Skeletal muscle cell (primary cell): ENCODE measurements at places on chromosomes 6 and 20.

DNA sequence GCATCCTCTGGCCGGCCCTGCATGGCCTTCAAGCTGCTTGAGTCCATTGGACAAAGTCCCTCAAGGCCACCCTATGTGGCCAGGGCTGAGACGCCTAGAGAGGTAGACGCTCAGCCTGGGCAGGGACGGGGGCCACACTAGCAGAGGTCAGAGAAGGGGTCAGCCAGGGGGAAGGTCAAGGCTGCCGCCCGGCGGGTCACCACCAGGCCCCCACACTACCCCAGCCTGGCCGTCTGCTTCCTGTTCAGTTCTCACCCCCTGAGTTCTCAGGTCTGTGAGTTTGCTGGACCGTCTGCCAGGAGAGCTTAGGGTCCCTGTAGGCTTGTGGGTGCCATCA is 37.3 kb downstream of the NTSR1 start:
- no peak for DNase-seq

DNA sequence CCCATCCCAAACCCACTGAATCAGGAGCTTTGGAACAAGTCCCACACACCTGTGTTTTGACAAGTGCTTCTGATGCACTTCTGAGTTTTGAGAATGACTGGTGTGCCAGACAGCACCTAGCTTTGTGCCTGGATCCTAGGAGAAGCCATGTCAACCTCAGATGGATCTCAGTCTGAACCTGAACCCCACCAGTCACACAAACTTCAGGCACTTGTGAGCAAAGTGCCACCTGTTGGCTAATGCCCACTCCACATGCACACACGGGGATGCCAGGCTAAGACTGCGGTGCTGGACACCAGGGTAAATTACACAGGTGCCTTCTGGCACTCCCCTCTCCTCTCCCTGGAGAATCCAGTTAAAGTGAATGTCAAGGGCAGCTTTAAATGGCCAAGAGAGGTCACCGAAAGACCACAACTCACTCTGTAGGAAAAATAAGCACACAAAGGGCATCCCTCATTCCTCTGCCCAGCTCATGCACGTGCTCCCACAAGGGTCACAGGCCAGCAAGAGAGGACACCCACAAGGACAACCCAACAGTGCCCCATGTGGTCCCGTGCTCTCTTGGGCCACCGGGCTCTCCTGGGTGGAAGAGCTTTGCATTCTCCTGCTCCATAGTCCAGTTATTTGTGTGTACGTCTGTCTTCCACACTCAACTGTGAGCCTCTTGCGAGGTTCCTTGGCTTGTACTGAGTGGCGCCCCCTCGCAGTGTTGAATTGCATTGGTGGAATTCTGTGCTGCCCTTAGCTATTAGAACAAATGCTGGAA is 45.6 kb downstream of the TAF8 start:
- no peak for DNase-seq

- DNase-seq: no peak
These were observed 6.2 kb downstream of the PCNA start for GRCh38 chr20:5113615-5113986.

GRCh38 chr20:25038591-25039015 is 19.3 kb downstream of the ACSS1 start:
- DNase-seq: no peak

GRCh38 chr20:36175475-36175995 is 21.0 kb downstream of the EPB41L1 start:
- no peak for DNase-seq

DNA sequence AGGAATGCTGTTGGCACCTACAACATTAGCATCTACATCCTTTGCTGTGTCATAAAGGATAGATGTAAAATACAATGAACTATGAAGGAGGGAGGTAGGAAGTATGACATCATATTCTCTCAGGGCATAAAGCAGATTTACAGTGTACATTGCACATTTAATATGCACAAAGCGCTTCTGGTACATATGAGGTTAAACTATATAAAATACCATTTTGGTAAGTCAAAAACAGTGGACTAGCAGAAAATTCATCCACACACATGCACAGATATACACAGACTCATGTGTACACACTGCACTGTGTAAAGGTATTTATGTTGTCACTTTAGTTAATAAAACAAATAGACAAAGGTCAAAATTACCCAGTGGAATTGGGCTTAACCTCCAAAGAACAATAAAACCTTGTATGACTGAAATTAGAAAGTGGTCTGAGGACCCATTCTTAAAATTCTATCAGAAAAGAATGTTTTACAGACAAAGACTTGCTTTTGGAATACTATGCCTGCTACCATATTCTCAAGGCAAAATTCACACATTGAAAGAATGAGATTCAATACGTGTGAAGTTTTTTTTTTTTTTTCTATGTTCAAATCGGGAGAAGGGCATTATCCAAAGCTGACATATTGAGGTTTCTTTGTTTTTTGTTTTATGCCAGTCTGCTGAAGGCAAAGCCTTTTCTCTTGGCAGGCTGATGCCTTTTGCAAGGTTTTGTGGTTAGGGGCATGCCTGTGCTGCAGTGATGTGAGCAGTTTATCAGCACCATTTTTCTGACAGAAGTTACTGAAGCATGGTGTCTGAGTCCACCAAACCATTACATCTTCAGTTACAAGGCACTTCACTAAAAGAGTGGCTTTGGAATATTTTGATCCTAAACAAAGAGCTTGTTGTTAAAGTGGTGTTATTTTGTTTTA is 199.0 kb downstream of the PLCB1 start:
- no peak for DNase-seq

- no peak for DNase-seq
These were observed 36.3 kb upstream of the SLCO4A1 start for GRCh38 chr20:62606016-62606415.

DNA sequence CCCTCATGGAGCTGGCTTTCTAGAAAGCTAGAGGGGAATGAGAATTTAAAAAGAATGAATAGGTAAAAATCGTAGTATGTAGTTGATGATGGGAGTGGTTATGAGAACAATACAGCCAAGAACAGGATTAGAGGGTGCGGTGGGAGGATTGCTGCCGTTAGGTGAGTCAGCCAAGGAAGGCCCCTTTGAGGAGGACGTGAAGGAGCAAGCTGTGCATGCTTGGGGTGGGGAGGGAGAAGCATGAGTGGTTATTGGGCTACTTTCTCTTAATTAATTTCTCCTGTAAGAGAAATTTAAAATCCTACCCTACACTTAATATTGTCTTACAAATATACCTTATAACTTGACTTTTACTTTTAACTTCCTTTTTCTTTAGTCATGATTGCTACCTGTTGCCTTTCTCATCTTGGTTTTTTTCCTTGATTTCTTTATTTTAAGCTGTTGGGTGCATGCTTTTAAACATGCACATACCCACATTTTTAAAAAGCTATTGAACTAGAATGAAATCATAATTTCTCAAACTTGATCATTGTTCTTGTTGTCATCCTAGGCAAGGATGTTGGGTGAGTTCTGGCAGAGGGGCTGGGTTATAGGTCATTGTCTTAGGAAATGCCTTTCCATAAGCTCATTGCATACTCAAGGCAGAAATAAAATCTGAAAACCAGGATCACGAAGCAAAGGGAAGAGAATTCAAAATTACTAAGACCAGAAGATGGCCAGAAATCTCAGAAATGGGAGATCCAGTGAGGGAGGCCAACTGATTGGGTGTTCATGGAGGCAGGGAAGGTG is 114.5 kb downstream of the TCP11 start:
- DNase-seq: no peak

DNA sequence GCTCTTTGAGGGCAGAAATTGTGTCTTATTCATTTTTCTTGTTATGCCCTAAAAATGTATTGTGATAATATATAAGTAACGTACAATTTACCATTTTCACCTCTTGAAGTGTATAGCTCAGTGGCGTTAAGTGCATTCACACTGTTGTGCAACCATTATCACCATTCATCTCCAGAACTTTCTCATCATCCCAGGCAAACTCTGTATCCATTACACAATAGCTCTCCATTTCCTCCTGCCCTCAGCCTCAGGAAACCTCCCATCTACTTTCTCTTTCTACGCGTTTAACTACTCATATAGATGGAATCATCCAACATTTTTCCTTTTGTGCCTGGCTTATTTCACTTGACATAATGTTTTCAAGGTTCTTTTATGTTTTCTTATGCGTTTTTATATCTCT is 184.6 kb downstream of the ESR1 start:
- no peak for DNase-seq

- DNase-seq: no peak
These were observed 322.1 kb upstream of the NT5E start for GRCh38 chr6:85127696-85128243.

DNA sequence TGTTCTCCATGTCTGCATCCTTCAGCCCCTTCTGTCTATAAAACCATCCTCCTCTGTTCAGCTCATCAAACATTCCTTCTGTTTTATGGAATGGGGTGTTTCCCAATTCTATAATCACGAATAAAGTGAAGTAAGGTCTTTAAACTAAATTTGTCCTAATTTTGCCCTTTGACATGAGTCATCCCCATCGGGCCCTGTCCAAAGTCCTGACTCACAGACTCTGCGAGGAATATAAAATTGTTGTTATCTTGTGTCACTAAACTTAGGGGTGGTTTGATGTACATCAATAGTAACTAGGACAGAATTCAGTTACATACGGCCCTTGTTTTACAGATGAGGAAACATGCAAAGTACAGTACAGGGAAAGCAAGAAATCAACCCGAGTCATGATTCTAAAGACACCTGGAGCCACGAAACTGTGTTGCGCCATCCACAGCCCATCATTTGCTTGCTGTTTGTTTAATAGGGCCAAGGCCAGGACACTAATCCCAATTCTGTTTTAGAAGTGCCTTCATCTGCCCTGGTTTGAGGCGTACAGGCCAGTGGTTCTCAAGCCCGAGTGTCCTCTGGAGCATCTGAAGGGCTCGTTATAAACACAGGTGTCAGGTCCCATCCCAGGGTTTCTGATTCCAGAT is 2.8 kb downstream of the ACSS1 start:
- no peak for DNase-seq

- no peak for DNase-seq
These were observed 154.0 kb downstream of the LAMP5 start for GRCh38 chr20:9668381-9668780.

DNA sequence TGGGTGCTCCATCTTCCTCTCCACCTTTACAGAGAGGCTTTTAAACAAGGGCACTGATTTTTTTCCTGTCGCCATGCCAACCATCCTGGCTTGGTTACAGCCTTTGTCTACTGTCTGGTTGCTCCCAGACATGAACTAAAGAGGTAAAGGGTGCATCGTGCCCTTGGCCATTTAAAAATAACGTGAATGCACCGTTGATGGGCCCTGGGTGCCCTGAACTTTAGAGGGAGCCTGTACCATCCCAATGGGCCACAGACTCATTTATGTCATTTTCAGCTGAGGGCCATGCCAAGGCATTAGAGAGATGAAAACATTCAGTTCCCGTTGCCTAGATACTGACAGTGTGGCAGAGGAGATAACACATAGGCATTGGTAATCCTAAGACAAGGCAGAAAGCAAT is 23.3 kb downstream of the TMC2 start:
- no peak for DNase-seq

GRCh38 chr6:97133067-97133466 is 149.9 kb downstream of the MMS22L start:
- DNase-seq: no peak

DNA sequence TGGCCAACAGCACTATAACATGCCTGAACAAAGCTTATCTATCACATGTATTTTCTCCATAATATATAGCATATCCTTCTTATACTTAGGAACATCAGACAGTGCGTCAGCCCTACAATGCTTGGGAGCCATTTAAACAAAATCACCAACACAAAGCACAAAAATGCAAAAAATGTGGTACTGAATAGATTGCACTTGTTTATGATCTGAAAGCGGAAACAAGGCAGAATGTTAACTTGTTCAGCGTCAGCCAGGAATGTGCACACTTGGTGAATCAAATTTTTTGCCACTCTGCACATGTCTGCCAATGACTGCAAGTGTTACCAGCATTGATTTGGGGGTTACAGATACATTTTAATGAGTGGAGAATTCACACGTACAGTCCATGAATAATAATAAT is 14.8 kb downstream of the SLC35A1 start:
- DNase-seq: no peak

- DNase-seq: no peak
These were observed 965 bp upstream of the HLA-DOA start for GRCh38 chr6:33010356-33010755.

DNA sequence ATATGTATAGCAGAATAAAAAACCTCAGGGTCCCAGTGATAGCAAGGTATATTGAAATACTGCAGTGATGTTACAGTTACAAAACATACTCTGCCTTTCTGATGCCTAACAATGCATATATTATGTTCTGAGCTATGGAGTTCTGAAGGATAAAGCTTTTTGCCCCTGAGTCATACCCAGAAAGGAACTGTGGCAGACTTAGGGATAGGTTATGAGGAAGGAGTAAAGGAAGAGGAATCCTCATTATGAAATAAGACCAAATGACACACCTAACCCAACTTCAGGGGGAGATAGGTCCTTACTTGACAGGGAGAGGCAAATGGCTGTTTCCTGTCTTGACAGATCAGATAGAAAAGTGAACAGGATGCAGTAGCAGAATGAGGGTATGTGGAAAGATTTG is 940.6 kb upstream of the FLRT3 start:
- no peak for DNase-seq

DNA sequence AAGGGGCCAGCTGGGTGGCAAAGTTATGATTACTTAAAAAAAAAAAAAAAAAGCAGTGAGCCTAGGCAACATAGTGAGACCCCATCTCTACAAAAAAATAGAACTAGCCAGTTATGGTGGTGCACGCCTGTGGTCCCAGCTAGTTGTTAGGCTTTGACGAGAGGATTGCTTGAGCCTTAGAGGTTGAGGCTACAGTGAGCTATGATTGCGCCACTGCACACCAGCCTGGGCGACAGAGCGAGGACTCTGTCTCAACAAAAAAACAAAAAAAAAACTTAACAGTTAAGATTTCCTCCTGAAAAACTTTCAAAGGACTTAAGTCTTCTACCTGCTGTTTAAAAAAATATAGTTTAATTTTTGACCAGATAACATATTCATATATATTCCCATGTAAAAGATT is 2.4 kb downstream of the GTSF1L start:
- DNase-seq: no peak

DNA sequence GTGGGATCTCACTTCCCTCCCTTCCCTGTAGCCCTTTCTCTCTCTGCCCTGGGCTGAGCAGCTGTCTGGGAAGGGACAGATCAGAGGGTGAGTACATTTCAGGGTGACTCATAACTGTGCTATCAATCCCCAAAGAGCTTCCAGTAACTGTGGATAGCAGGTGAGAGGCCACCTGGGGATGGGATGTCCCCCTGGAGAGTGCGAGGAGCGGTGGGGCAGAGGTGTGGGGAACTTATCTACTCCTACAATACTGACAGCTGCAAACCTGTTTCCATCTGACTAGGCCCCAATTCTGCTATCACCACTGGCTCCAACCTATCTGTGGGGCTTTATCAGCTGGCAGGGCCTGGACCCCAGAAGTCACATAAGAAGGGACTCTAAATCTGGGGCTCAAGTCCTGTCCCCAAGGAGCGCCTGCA is 32.6 kb downstream of the KCNK5 start:
- DNase-seq: no peak

- no peak for DNase-seq
These were observed 32.2 kb upstream of the OCSTAMP start for GRCh38 chr20:46582648-46583047.

- no peak for DNase-seq
These were observed 21.8 kb downstream of the SAYSD1 start for GRCh38 chr6:39093149-39093708.

- peak; percentile 25 for DNase-seq
These were observed 251.1 kb upstream of the TBX18 start for GRCh38 chr6:85015396-85015990.

- no peak for DNase-seq
These were observed 13.7 kb upstream of the ZFP57 start for GRCh38 chr6:29694637-29695036.

GRCh38 chr6:3961581-3962215 is 112.5 kb downstream of the FAM50B start:
- DNase-seq: no peak

GRCh38 chr6:144477856-144478255 is 192.7 kb downstream of the UTRN start:
- DNase-seq: no peak
